ENCODE measurements at places on chromosomes 6 and 20. TPM values are rescaled to one million over a fixed set of nuclear protein-coding genes. Genes with fewer than 3 reads are reported as not detected.

DNA sequence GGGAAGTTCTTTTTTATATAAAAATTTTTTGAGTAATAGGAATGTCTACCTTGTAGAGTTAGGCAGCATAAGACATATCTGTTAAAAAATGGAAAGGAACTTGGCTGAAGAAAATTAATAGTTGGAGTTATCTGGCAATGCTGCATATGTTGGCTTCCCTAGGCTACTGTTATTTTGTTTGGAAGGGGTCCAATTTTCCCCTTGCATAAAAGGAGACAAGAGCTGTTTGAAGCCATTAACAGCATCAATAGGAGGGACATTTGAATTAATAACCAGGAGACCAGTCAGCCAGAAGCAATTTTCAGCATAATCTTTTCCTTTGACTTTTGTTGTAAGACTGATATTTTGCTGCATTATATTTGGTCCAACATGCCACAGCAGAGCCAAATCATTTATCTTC is 80.9 kb upstream of the TAB2 start:
- DNase-seq: no peak

DNA sequence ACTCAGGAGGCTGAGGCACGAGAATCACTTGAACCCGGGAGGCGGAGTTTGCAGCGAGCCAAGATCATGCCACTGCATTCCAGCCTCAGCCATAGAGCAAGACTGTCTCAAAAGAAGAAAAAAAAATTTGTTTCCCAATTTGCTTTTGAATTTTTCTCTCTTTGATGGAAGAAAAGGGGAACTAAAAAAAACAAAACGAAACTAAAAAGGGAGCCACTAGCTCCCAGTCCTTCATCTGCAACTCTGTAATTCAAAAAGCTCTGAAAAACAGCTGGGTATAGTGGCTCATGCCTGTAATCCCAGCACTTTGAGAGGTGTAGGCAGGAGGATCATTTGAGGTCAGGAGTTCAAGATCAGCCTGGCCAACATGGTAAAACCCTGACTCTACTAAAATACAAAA is 9.5 kb downstream of the OVOL2 start:
- DNase-seq: no peak

DNA sequence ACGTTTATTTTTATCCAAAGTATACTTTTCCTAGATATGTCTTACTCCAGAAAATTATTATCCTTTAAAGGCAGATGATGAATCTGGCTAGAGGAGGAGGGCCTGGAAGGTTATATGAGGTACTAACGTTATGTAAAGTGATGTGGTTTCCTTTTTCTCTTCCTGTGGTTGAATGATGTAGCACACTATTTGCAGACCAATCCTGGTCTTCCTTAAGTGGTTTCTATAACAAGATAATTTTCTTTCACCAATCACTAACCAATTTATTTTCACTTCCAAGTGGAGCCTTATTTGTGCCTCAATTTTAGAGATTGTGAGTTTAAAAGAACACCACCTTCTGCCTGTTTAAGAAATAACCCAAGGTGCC is 154.6 kb upstream of the SOX4 start:
- no peak for DNase-seq

GRCh38 chr6:5905431-5906339 is 101.0 kb downstream of the NRN1 start:
- DNase-seq: peak; percentile 71

DNA sequence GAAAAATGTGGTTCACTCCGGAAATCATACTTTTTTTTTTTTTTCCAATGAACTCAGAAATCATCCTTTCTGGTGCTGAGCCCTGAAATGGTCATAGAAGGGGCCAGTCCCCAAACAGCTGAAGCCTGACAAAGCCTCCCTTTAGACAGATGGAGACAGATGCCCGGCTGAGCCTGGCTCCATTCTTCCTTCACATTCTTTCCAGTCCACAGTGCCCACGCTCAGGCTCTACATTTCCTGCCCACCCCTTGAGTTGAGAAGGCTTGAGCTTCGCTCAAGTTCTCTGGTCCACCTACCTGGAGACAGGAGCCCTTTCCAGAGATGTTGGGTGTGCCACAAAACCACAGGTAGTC is 41.2 kb downstream of the KCNK5 start:
- DNase-seq: no peak

- no peak for DNase-seq
These were observed 237.5 kb upstream of the RSPO3 start for GRCh38 chr6:126880964-126881363.

- DNase-seq: peak; percentile 90
These were observed at the start of gene EIF6 for GRCh38 chr20:35284267-35284991. TSS of gene EIF6 (minus strand) at chr20:35284772. CDS start at chr20:35284487, 285 bp downstream.

DNA sequence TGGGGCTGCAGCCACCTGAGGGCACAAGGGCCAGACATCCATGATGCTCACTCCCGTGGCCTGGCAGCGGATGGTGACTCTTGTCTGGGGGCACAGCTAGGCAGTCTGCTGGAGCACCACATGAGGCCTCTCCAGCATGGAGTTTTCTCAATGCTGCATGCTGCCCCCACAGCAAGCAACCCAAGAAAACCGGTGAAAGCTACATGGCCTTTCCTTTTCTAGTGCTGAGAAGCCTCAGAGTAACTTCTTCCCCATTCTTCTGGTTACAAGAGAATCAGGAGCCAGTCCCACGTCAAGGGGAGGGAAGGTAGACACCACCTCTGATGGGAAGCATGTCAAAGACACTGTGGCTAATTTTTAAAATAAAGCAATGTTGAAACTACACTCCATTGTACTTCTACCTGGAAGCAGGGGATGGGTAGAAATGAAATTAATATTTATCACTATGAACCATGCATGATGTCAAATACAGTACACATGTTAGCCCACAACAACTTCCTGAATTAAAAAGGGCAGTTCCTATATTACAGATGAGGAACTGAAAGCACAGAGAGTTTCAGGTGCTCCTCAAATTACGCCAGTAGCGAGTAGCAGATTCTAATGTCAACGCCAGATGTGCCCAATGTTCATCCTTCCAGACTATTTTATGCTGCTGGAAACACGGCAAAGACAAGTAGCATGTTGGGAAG is 101.5 kb downstream of the LAMP5 start:
- no peak for DNase-seq

UNC5CL gene
- 9.7 TPM for total RNA-seq

RIMS1 gene
- 2.2 TPM for total RNA-seq

DNA sequence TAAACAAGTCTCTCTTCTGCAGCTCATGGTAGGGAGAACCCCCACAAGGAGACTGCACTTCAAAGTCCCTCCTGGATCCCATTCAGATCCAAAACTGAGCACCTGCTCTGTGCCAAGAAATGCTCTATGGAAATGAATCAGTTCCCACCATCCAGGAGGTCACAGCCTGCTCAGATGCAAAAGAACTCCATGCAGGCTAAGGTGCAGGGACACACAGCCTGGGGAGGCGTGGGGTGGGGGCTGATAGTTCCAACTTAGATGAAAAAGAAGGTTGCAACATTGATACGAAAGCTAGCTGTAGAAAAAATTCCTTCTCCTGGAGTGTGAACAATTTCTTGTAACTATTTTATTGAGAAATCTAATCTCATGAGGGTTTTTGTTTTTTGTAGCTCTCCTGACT is 111.0 kb upstream of the TMEM170B start:
- DNase-seq: no peak

GRCh38 chr20:58448958-58449357 is 59.9 kb downstream of the VAPB start:
- DNase-seq: no peak

DNA sequence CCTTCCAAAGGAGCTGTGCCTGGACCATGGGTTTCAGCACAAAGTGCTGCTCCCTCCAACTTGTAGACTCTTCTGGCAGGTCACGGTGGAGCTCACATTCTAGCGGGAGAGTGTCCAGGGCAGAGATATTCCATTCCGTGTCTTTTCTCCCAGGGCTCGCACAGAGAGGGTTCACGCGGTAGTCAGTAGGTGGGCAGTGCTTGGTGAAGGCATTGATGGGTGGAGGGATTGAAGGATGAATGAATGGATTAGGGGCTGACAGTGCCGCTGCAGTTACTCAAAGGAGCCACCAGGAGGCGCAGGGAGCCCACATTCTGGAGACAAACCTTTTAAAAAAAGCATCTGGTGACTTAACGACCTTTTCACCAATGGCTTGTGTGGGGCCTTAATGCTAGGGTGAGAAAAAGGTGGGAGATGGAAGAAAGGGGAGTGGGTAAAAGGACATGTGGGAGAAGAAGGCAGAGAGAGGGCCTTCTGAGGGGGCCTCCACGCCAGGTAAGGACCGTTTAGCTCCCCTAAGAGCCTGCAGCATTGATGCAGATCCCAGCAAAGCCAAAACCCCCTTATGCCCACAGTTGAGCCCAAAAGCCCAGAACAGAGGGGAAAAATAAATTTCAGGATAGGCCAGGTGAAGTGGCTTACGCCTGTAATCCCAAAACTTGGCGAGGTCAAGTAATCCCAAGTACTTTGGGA is 17.5 kb upstream of the FAM110A start:
- no peak for DNase-seq

ADGRG6 gene
- total RNA-seq: 14.1 TPM

DNA sequence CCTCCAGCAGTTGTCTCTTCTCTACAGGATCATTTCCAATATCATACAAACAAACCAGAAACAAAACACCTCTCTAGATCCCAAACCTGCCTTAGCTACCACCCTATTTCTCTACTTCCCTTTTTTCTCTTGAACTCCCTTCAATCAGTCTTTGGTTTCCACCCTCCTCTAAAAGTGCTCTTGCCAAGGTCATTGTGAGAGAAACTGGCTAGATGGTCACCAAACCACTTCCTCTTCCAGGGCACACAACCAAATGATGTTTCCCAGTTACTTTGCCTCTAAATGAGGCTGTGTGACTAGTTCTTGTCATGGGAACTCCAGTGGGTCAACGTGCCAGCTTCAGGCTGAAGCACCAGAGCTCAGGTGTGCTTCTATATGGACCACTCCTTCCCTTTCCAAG is 85.8 kb upstream of the ARMC2 start:
- DNase-seq: no peak
